Hematopoietic multipotent progenitor cell treated with erythropoietin and hydrocortisone succinate and interleukin-3 and kit ligand, for 17 days (in vitro differentiated cells): ENCODE measurements at places on chromosomes 1 and 21.

- DNase-seq, result no peak
Observed at GRCh38 chr1:224616756-224617409, 766 bp downstream of the CNIH3 start.

DNA sequence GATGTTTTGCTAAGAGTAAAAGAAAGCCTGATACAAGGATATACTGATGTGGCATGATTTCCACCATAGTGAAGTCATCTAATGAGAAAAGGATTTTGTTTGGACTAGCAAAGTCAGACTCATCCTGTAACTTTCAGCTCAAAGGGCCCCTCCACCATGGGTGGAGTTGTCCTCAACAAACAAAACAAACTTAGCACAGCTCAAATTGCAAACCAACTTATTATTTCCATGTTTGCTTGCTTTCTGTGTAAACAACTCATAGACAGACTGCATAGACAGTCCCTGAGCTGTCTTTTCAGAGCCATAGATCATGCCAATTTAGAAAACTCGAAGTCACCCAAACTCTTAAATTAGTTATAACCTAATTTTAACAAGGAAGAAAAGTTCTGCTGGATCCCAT lies 69.4 kb upstream of the VAV3 start:
- DNase-seq, result no peak

DNA sequence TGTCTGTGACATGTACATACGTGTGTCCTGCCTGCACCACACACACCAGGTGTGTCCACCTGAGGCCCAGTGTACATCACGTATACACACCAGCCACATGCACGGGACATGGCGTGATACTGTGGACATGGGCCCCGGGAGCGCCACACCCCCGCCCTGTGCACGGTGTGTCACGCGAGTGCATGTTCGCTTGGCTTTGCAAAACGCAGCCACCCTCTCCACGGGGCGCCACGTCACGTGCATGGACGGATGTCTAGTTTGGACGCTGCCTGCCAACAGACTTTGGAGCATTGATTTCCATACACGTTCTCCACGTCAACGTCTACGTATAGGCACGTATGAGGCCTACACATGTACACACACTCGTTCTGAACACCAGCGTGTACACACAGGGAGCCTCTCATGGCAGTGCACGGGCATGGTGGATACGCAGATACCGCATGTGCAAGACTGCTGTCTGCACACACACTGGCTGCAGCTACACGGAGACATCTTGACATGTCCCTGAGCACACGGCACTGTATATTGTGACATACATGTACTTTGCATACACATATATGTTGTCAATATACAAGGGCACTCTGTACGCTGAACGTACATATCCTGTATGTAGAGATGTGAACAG lies 2.7 kb downstream of the TMEM240 start:
- DNase-seq, result no peak

DNA sequence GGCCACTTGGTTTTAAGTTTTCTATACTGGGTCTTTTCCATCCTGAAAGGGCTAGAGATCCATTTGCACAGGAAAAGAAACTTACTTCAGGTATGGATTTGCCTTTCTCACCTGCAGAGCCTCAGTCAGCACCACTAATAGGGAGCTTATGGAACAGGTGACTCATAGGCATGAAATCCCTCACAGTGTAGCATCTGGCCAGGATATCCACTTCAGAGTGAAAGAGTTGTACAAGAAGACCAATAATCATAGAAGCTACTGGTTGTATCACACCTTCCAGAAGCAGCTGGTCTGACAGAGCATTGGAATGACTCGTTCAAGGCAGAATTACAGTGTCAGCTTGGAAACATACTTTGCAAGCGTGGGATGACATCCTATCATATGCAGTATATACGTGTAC lies 26.3 kb upstream of the SYT14 start:
- no peak for DNase-seq

GRCh38 chr1:239126884-239127283 lies 259.5 kb upstream of the CHRM3 start:
- no peak for DNase-seq

DNA sequence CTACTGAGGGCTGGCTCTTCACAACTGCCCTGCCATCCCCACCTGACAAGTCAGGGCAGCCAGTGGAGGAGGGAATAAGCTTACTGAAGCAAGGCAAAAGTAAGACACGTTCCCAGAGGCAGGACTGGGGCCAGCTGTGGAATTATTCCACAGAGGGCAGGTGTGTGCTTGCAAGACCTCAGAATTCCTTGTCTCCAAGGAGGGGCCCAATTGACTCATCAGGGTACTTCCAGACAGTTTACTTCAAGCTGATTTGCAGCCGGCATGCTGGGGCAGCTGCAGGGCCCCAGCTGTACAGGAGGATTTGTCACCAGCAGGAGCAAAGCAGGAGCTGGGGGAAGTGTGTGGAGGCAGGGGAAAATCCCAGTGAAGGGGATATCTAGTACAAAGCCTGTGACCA lies 167.5 kb upstream of the CAMK1G start:
- DNase-seq, result no peak

GRCh38 chr1:24708938-24709337 lies 36.3 kb upstream of the CLIC4 start:
- no peak for DNase-seq

- no peak for DNase-seq
Observed at GRCh38 chr1:153649863-153650235, 8.7 kb upstream of the SNAPIN start.

- no peak for DNase-seq
Observed at GRCh38 chr1:1619917-1620361, 4.6 kb downstream of the MIB2 start.

DNA sequence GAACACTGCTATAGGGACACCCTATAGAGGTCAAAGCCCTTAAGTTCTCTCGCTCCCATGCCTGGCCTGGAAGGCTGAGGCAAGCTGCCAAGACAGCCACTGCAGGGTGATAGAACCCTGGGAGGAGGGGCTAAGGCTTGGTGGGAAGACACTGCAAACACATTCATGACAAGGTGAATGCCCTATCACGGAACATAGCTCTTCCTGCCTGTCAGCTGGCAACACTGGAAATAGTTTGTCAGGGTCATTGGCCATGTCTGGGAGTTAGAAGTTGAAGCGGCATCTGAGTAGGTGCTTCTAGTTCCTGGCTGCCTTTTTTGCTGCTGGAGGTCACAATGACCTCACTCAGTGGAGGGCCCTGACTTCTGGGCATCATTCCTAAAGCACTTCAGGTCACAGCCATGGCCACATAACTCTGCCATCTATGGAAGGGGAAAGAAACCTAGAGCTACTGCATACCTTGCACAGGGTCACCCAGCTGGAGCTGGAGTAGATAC lies 4.2 kb downstream of the FABP3 start:
- DNase-seq, result peak; percentile 61
